Iris pigment epithelial cell (primary cell): ENCODE measurements at places on chromosomes 1 and 21.

DNA sequence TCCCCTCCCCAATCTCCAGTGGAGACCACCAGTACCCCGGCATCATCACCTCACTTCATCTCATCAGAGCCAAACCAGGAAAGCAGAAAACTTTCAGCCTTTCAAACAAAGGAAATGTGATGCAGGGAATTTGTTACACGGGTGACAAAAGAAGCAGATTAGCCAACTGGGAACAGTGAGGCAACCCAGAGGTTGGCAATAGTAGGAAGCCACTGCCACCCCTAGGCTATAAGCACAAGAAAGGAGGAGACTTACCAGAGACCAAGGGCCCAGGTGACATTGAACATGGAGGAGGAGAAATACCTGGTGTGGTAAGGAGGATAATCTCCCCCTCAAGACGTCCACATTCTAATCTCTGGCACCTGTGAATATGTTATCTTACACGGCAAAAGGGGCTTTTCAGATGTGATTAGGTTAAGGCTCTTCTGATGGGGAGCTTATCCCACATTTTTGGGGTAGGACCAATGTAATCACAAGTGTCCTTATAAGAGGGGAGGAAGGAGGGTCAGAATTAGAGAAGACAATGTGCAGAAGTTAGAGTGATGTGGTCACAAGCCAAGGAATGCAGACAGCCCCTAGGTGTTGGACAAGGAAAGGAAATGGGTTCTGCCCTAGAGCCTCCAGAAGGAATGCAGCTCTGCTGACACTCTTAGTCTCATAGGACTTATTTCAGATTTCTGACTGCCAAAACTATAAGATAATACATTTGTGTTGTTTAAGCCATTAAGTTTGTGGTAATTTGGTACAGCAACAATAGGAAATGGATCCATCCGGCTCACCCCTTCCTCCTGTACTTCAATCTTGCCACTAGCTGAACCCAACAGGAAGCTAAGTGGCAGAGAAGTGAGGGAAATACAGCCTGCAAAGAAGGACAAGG lies 83.6 kb upstream of the VAV3 start:
- no peak for DNase-seq

- peak; percentile 89 for DNase-seq
These were observed 55.9 kb upstream of the PTGFRN start for GRCh38 chr1:116853680-116854402.

DNA sequence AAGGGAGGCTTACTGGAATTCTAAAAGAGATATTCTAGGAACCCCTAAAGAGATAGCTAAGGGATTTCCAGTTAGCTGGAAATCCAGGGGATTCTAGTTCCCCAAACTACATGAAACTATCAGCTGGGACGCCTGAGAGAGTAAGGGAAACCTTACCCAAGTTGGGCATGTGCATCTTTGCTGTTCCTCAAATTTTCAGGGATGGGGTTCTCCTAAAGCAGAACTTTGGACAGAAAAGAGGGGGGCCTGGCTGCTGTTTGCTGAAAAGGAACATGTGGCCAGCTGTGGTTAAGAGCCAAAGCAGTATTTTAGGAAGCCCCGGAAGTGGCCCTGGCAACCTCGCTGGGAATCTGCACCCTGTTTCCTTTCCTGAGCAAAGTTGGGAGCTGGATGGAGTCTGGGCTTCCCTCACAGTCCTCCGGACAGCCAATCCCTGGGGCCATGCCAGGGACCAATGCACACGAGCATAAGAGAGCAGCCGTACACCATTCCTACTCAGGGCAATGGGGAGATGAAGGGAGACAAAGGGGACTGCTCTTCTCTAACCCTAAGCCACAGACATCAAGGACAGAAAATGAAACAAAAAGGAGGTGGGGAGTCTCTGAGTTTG lies 154.3 kb downstream of the PLXNA2 start:
- DNase-seq = peak; percentile 19

DNA sequence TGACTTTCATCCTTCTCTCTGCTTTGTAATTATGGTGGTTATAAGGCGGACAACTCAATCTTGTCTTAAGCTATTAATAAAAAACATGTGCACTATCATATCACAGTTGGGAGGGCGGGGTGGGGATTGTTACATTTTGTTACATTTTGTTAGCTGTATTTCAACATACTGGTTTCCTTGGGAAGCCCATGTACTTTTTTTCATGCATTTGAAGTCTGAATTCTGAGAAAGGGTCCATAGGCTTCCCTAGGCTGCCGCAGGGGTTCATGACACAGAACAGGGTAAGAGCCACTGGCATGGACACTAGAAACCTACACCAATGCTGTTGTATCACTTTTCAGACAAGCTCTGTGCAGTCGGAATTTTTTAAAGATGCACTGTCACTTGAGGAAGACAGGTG lies 178.8 kb downstream of the ETS2 start:
- no peak for DNase-seq

DNA sequence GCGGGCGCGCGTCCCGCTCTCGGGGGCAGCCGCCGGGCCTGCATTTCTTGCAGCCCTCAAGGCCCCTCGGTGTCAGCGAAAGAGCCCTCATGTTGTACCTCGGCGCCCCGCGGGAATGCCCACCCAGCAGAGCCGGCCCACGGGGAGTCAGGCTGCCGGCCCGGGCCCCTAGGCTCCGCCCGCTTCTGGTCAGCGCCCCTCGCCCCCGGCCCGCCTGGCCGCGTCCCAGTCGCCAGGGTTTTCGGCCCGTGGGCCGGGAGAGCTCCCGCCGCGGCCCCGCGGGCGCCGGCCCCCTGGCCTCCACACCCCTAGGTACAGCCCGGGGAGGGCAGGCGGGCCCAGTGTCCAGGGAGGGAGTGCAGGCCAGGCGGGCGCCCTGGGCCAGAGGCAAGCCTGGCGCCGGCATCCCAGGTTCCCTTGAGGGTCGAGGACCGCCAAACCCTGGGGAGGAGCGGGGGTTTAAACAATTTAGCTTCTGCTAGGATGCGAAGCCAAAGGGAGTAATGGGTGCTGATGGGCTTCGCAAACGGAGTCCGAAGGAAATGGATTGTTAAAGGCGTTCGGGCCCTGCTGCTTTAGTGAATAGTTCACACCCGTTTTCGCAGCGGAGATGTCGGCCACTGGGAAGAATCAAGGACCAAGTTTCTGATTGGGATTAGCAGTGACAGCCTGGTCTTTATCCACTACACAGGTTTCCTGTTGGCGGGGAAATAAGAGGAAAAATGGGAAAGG lies 486 bp upstream of the KCNA3 start:
- DNase-seq = no peak

DNA sequence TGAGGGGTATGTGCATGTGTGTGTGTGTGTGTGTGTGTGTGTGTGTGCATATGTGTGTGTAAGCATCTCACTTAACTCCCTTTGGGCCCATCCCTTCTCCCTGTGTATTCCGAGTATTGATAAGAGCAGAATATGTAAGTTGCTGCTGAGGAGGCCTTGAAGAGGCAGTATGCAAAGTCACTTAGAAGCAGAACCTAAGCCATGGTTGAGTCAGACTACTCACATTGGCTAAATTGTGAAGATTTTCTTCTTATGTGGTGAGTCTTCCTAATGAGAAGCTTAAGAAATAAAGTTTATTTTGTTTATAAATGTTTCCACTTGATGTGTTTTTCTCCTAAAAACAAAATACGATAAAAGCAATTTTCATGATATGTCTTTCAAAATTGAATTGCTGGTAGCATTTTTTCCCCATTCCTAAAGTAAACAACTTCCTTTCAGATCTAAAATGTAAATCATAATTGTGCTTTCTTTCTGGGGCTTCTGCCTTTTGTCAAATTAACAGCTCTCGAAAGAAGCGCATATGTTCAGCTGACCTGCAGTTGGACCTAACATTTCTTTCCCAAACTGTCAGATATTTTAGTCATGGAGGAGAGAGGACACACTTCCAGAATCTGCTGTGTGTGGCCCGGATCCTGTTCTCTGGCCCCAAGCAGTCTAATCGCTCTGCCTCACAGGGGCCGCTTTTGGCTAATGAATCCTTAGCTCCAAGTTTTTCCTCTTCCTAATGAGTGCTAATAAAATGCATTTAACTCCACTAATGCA lies 284.0 kb downstream of the DUSP10 start:
- DNase-seq = no peak

DNA sequence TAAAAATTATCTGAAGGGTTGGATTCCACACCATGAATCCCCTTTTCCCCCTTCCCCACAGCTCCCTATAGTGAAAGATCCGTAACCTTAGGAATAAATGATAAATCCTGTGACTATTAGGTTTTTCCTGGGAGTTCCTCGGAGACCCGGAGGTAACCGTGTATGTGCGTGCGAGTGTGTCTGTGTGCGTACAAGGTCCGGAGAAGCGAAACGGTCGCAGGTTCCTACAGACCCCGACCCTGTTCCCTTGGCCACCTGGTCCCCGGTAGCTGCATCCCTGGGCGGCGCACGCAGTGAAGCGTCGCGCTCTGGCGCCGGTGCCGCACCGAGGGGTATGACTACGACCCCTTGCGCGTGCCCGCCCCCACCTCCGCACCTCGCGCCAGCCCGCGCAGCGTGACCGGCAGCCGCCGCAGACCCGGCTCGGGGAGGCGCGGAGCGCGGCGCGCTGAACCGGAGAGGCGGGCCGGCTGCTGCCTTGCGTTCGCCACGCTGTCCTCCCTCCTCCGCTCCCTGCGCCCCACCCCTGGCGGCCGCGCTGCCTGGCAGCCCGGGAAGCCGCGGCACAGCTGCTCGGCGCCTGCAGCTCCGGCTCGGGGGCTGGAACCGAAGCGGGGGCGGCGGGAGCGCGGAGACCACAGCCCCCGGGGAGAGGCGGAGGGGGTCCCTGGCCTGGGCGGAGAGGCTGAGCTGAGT lies at the start of gene AK5:
Gene AK5, plus strand, starts transcription at position 529 of the 696 bp plus-strand sequence. CDS start 295 bp downstream, outside the sequence.
- peak; percentile 55 for DNase-seq

GRCh38 chr1:168932539-168932938 lies 174.0 kb upstream of the ATP1B1 start:
- peak; percentile 49 for DNase-seq

DNA sequence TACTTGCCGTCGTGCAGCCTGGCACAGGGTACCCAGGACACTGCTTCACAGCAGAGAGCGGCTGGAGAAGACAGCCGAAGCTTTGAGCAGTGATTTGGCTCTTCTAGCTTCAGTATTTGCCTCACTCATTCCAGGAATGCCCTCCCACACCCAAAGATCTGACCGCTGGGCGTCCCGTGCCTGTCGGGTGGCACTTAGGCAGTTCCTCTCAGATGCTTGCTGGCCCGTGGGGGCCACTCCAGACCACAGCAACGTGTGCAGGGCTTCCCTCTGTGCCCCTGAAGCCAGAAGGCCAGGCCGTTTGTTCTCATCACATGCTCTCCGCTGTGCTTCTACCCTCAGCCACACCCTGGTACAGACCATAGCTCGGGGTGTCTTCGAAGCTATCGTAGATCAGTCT lies 17.0 kb downstream of the RRP1B start:
- DNase-seq = no peak

GRCh38 chr1:22142315-22143064 lies 407 bp downstream of the WNT4 start:
- peak; percentile 21 for DNase-seq

- DNase-seq = no peak
These were observed 10.2 kb downstream of the RPS6KC1 start for GRCh38 chr1:213061263-213061662.

GRCh38 chr1:201591348-201591747 lies 52.4 kb downstream of the NAV1 start:
- DNase-seq = no peak

DNA sequence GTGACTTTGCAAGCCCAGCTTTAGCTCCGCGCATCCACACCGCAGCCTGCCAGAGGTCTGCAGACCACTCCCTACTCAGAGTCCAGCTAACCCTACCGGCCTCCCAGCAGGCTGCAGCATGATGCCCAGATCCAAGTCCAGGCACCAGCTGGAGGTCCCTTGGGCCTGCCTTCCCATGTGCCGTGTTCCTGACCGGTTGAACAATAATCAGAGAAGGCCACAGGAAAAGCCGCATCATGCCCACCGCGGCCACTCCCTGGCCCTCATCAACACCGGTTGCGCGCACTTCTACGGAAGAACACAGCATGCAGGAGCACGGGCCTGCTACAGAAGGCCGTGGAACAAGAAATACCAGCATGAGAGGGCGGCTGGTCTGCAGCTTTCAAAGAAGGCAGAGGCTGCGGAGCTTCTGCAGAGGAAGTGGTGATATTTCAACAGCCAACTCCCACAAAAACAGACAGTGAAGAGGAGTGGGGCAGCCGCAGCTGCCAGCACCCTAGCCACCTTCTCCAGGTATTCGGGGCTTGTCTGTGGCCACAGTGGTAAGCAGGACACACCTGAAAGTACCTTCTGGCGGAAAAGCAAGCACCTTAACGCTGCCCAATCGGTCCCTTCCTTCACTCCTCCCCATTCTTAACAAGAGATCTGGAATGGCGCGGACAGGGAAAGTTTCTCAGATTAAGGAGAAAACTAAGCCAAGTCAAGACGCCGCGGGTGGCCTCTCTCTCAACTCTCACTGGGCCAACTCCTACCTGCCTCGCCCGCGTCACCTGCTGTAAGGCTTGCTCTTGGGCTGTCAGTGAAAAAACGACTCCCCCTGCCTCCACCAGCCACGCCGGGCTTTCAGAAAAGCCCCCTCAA lies 1.5 kb downstream of the PGBD5 start:
- no peak for DNase-seq

DNA sequence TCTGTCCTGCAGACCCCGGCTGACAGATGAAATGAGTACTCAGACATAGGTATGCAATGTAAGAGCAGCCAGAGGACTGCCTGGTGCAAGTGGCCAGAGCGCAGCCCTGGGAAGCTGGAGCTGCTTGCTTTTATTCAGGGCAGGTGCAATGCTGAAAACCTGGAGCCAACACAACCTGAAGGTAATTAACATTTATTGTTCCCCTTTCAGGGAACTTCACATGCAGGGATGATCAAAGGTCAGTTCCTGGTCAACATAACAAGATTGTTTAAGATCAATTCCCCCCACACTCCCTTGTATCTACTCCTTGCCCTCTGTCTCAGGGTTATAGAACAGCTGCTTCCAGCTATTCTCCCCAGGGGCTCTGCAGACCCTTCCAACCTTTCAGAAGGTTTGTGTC lies 48.7 kb upstream of the PRELP start:
- no peak for DNase-seq

- no peak for DNase-seq
These were observed 183.4 kb upstream of the GALNT2 start for GRCh38 chr1:229883504-229884200.

GRCh38 chr1:195495720-195496635 lies 1112.3 kb downstream of the KCNT2 start:
- no peak for DNase-seq
